Activated CD4-positive, alpha-beta T cell treated with anti-CD3 and anti-CD28 coated beads for 24 hours (primary cell): ENCODE measurements at places on chromosomes 4 and X.

DNA sequence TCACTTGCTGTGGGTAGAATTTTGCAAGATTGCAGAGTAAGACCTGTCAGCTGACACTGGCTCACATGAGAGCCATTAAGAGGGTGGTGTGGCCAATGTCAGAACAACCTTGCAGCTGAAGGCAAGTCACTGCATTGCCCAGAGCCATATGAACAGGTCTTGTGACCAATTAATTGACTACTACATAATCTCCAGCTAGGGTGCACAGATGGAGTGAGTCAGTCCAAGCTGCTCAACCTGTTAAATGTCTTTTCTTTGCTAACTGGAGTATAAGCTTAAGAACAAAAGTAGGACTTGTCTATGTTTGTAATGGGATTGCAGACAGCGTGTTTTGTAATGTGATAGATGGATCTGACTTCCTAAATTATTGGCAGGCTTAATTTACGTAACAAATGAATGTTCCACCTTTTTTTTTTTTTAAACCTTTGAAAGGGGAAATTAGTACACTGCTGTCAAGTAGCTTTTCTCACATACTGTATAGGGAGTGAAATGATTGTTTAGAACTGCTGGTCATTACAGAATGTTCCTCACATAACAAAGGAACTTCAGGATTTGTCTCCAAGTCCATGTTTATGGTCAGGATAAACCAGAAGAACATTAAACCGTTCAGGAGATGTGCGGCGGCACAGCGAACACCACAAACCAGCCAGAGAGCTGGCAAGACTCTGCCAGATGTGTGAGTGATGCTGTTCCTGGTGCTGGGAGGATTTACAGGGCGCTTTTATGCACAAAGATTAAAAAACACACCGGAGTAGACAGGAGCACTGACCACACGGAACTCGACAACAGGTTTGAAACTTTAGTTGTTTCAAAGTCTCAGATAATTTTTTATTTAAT, 37.0 kb downstream of the FNIP2 start:
- no peak for DNase-seq

DNA sequence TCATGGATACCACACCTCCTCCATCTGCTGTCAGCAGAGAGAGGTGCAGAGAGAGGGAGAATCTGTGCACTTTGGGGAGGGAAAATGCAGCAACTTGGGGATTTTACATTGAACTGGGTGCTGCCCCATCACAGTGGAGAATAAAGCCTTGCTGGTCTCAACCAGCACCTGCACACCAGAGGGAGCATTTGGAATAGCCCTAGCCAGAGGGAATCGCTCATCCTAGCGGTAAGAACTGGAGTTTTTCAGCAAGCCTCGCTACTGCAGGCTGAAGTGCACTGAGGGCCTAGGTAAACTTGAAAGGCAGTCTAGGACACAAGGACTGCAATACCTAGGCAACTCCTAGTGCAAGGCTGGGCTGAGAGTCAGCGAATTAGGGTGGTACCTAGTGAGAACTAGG, 148.7 kb downstream of the KDR start:
- DNase-seq = no peak

DNA sequence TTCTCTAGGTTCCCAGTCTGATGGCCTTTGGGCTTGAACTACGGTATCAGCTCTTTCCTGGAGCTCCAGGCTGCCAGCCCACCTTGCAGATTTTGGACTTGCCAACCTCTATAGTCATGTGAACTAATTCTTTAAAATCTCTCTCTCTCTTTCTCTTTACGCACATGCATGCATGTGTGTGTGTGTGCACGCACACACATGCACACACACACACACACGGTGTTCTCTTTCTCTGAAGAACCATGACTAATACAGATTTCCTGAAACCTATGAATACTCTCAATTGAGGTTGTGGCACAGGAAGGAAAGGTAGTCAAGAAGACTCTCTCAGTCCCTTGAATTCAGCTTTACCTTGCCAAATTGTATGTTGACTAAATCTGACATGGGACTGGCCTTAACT, 6.2 kb upstream of the ZCCHC13 start:
- DNase-seq = no peak

- no peak for DNase-seq
Observed at GRCh38 chr4:113467581-113467980, 294.0 kb downstream of the CAMK2D start.

- no peak for DNase-seq
Observed at GRCh38 chr4:40247350-40247749, 50.5 kb downstream of the RHOH start.

- no peak for DNase-seq
Observed at GRCh38 chr4:135184715-135185114, 983.1 kb upstream of the PABPC4L start.

DNA sequence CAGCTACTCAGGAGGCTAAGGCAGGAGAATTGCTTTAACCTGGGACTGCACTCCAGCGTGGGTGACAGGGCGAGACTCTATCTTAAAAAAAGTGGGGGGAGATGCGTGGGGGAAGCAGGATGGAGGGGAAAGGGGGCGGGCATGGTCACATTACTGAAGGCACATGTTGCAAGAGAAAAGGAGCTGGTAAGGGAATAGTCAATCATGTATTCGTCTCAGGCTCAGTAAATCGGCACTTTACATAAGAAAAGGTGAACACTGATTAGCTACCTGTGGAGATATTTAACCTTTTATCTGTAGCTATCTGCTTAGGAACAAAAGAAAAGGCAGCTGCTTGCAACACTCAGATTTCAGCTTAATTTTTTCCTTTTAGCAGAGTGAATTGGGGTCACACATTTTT, 132.5 kb downstream of the PLS3 start:
- DNase-seq = no peak

- DNase-seq = no peak
Observed at GRCh38 chr4:53059256-53059655, 197.1 kb downstream of the RASL11B start.

DNA sequence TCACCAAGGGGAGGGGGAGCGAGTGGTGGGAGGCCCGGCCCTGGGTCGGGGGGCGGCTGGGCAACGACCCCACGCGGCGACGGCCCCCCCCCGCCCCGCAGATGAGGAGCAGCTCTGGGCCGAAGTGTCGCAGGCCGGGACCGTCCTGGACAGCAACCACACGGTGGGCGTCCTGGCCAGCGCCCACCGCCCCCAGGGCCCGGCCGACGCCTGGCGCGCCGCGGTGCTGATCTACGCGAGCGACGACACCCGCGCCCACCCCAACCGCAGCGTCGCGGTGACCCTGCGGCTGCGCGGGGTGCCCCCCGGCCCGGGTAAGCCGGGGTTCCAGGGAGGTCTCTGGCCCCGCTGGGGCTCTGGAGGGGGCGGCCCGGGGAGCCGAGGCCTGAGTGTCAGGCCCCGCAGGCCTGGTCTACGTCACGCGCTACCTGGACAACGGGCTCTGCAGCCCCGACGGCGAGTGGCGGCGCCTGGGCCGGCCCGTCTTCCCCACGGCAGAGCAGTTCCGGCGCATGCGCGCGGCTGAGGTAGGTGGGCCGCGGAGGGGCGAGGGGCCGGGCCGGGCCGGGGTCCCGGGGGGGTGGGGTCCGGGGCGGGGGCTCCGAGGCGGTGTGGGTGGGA, 8.7 kb upstream of the FGFRL1 start:
- no peak for DNase-seq
